Caco-2 (cell line): ENCODE measurements at places on chromosomes 2 and 18.

DNA sequence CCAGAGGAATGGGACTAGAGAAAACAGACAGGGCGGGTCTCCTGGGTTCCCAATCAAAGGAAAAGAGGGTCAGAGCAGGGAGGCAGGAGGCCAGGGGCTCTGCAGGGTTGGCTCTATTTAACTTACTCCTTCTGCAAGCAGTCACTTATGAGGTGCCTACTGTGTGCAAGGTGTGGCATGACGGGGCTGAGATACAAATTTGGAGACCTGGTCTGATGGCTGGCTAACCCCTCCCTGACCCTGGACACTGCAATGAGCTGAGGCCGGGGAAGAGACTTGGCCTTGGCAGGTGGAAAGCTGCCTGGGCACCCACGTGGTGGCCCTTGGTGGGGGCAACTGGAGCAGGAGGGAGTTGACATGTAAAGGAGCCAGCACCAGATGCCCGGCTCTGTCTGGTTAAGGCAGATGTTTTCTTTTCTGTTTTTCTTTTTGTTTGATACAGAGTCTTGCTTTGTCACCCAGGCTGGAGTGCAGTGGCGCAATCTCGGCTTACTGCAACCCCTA lies 148.5 kb upstream of the GATA6 start:
- H3K36me3 ChIP-seq = no peaks in the 10 kb centered on the region
- no peak overlapping the region for H3K4me3 ChIP-seq
- peak overlapping the region; percentile 59 for H3K27ac ChIP-seq
- H3K27me3 ChIP-seq = no peaks in the 10 kb centered on the region
- peaks cover 66% of the 10 kb centered on the region for H3K4me1 ChIP-seq

- DNase-seq = no peak
- H3K4me3 ChIP-seq = peak overlapping the region; percentile 91
- H3K36me3 ChIP-seq = no peaks in the 10 kb centered on the region
- no peaks in the 10 kb centered on the region for H3K27me3 ChIP-seq
- H3K27ac ChIP-seq = peak overlapping the region; percentile 97
Measured at GRCh38 chr2:42360493-42360889, 526 bp downstream of the COX7A2L start.

GRCh38 chr2:36834731-36835524 lies 131.4 kb downstream of the STRN start:
- no peak for DNase-seq
- H3K27me3 ChIP-seq = no peaks in the 10 kb centered on the region

GRCh38 chr2:239189711-239190131 lies 211.1 kb downstream of the HDAC4 start:
- no peak for DNase-seq
- no peak overlapping the region for H3K27ac ChIP-seq
- H3K4me3 ChIP-seq = no peak overlapping the region
- H3K4me1 ChIP-seq = no peaks in the 10 kb centered on the region
- no peaks in the 10 kb centered on the region for H3K36me3 ChIP-seq
- no peaks in the 10 kb centered on the region for H3K27me3 ChIP-seq

DNA sequence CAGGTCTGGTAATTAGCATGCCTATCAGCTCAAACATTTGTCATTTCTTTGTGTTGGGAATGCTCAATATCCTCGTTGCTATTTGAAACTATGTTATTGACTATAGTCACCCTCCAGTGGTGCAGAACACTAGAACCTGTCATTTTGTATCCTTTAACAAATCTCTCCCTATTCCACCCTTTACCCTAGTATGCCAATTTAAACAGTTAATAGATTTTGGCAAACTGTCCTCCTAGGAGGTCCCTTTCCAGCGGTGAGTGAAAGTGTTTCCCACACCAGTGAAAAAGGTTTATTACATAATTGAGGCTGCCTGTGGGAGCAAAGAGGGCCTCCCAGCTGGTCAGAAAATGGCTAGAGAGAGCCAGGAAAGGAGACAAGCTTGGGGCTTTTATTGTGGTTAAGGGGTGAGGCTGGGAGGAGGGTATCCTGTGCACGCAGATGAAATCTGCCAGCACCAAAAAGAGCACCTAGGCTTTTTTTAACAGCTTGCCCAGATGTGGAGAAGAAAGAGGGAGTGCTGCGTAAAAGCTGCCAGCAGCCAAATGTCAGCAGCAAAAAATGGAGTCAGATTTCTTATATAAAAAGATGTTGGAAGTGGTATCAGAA lies 1.8 kb upstream of the DRC1 start:
- no peak overlapping the region for H3K4me3 ChIP-seq
- DNase-seq = no peak
- H3K4me1 ChIP-seq = no peaks in the 10 kb centered on the region
- no peaks in the 10 kb centered on the region for H3K36me3 ChIP-seq
- no peak overlapping the region for H3K27ac ChIP-seq

DNA sequence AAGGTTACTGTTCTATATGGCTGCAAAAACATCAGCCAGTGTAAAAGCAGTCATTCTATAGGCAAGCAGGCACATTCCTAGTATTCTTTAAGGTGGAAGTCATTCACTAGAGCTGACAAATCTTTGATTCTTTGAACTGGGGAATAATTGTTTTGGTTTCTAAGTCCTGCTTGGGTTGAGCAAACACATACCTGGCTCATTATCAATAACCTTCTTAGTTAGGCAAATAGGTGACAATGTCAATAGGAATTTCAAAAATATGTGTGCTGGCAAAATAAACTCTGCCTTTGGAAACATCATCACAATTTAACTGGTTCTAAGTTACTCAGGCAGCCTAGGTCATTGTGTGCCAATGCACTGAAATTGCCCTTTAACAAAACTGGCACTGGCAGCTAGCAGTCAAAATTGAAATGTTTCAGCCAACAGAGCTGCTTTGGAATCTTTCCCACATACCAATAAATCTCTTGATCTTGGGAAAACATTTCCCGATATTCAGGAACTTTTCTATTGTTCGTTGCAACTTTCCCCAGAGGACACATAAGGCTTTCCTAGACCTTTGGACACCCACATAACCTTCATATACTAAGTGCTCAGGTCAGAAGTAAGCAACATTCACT lies 402.0 kb upstream of the MMADHC start:
- no peaks in the 10 kb centered on the region; the same call in 1 of the 2 replicates for H3K36me3 ChIP-seq
- DNase-seq = peak; percentile 50
- no peak overlapping the region for H3K4me3 ChIP-seq
- no peaks in the 10 kb centered on the region for H3K27me3 ChIP-seq
- peaks cover 47% of the 10 kb centered on the region for H3K4me1 ChIP-seq

DNA sequence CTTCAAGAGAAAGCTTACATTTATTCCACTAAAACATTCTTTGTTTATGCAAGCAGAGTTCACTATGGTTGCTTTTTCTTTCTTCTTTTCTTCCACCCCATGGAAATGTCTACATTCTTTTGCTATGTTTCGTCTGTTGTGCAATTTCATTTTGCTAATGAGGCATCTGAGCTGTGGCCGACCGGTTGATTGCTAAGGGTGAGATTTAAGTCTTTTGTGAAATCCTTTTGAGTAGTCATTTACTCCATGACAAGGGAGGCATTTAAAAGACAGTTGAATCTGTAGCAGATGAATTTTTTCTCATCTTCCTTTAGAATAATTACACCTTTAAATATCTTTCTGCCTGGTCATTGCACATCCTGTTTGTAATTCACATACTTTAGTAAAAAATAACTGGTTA lies 324.1 kb upstream of the THUMPD2 start:
- H3K4me1 ChIP-seq = no peaks in the 10 kb centered on the region
- no peak for DNase-seq
- H3K27me3 ChIP-seq = no peaks in the 10 kb centered on the region

GRCh38 chr18:8858888-8859511 lies 153.6 kb downstream of the MTCL1 start:
- DNase-seq = no peak
- no peak overlapping the region for H3K27ac ChIP-seq

DNA sequence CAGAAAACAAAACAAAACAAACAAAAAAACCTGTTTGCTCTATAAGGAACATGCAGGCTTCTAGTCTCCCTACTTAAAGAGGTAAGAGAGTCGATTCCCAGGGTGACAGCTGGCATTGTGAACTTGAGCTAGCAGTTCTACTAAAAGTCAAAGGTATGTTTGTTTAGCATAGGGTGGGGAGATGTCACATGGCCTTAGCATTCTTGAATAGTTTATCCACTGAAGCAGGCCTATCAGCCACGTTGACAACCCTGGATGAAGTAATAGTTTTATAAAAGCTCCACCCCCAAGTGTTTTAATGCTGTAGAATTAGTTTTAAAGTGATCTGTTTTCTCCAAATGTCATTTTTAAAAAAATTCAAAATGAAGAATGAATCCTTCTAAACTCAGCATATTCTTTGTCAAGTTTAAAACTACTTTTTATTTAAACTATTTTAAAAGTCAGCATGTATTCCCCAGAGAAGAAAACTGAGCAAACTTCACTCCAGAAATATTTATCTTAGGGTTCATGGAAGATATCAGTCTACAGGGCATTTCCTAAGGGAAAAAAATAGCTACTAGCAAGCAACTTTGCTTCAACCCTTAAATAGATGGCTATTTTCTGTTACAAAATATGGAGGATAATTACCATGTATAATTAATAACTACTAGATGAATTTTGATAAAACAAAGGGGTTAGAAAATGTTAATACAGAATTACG lies 1.7 kb downstream of the MYOM1 start:
- no peak overlapping the region for H3K4me3 ChIP-seq
- peak overlapping the region; percentile 37 for H3K27ac ChIP-seq
- H3K36me3 ChIP-seq = no peaks in the 10 kb centered on the region
- H3K27me3 ChIP-seq = no peaks in the 10 kb centered on the region
- H3K4me1 ChIP-seq = peaks cover 29% of the 10 kb centered on the region
- peak; percentile 67 for DNase-seq
